ENCODE measurements at places on chromosomes 7 and 10. TPM values are rescaled to one million over a fixed set of nuclear protein-coding genes. Genes with fewer than 3 reads are reported as not detected.
A peak's percentile ranks its signal among the peaks of the same experiment; 100 is the strongest.

The STOX1 gene
- 2.0 TPM for total RNA-seq

The SSC4D gene
- total RNA-seq = 0.71 TPM

DNA sequence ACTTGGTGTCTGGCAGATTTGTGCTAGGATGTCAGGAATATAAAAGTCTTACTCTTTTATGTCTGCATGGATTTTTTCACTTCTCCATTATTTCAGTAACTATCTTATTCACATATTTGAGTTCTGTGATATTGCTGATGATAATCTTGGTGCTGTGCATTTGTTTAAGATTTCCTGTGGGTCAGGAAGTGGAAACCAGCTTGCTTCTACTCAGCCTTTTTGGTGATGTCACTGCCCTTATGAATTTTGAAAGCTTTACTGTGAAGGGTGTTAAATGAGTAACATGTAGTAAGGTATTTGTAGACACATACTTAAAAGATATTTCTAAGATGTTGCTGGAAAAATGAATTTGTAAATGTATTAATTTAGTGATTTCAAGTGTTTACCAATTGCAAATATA lies 69.5 kb upstream of the VOPP1 start:
- peak overlapping the region; percentile 29 for H3K27ac ChIP-seq

The APBB1IP gene
- 4.2 TPM for total RNA-seq

The CALML5 gene
- not detected for total RNA-seq
